ENCODE measurements at places on chromosomes 1 and 21. TPM values are rescaled to one million over a fixed set of nuclear protein-coding genes. Genes with fewer than 3 reads are reported as not detected.

DNA sequence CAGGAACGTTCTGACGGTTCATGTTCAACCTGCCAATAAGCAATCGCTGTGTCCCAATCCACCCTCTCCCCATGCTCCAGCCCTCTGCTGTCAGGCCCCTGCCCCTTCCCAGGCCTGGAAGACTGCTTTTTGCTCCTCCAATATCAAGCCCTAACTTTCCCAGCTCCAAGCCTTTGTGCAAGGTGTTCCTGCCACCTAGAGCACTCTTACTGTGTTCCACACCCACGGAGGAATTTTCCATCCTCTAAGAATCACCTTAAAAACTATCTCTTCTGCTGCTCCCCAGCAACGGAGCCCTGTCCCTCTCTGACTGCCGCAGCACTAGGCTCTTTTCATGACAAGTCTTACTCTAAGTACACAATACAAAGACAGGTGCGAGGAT, 657.9 kb downstream of the AJAP1 start:
- DNase-seq, result no peak

DNA sequence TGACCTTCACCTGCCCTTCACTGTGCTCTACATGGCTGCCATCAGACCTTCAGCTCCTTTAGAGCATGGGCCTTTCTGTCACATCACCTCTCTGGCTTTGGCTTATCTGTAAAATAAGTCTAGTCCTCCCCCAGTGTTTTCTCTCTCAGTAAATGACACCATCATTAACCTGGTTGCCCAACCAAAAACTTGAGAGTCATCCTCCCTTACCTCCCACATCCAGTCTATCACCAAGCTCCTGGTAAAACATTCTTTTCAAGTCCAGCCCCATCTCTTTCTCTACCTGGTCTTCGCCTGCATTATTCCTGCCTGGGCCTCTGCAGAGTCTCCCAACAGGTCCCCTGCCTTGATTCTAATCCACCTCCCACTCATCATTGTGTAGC, 13.1 kb downstream of the SLC26A9 start:
- DNase-seq, result no peak

GRCh38 chr1:235972311-235972689, 92.6 kb downstream of the NID1 start:
- DNase-seq, result no peak

DNA sequence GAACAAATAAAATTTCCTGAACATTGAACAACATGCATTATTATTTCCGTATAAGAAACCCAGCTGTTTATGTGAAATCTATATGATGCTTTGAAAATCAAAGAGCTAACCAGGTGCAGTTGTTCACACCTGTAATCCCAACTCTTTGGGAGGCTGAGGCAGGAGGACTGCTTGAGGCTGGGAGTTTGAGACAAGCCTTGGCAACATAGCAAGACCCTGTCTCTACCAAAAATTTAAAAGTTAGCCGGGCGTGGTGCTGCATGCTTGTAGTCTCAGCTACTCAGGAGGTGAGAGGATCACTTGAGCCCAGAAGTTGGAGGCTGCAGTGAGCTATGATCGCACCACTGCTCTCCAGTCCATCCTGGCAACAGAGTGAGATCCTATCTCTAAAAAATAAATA, 4.8 kb upstream of the ZNF281 start:
- no peak for DNase-seq

- DNase-seq, result no peak
Measured at GRCh38 chr1:227789084-227790033, 26.1 kb upstream of the PRSS38 start.

- no peak for DNase-seq
Measured at GRCh38 chr1:246678816-246679793, 45.1 kb upstream of the SCCPDH start.

GRCh38 chr21:34158866-34159835, 85.8 kb downstream of the MRPS6 start:
- DNase-seq, result no peak

GRCh38 chr1:228903434-228904071, 168.3 kb downstream of the RHOU start:
- no peak for DNase-seq

DNA sequence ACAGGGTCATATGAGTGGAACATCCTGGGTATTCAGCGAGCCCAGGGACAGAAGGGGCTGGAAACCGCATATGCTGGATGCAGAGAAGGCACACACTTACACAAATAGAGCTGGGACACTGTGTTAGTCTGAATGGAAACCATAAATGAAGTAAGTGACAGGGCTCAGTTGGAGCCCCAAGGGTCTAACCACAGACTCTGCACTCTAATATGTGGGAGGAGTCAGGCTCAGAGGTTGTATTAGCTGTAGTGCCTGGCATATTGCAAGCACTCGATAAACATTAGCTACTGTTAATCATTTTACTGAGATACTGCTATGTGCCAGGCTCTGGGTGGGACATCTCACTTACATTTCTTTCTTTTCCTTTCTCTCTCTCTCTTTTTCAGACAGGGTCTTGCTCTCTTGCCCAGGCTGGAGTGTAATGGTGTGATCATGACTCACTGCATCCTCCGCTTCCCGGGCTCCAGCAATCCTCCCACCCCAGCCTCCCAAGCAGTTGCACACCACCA, 6.5 kb upstream of the OLIG1 start:
- DNase-seq, result no peak

DNA sequence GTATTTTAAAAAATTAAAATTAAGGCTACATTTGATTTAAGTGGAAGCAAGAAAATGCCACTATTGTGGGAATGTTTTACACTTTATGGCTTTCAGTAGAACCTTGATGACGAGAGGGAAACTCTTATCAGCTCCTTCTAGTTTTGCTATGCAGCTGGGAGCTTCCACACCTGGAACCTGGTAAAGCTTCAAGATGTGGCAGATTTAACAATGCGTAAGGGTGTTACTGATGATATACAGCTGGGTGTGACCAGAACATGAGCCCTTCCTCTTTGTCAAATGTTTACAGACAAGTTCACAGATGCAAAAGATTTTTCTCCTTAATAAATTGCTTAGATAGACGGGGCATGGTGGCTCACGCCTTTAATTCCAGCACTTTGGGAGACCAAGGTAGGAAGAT, 20.3 kb downstream of the TTC13 start:
- DNase-seq, result no peak

GRCh38 chr1:222896630-222897526, 82.0 kb downstream of the DISP1 start:
- no peak for DNase-seq

GRCh38 chr1:158506369-158506987, 34.5 kb downstream of the OR10R2 start:
- peak; percentile 10 for DNase-seq

ICOSLG gene
- total RNA-seq, result 1.6 TPM

KRTAP6-1 gene
- not detected for total RNA-seq

SYT14 gene
- total RNA-seq, result not detected

IVL gene
- not detected for total RNA-seq

NBPF11 gene
- 6.9 TPM for total RNA-seq

PGBD5 gene
- total RNA-seq, result not detected

TMPRSS2 gene
- total RNA-seq, result not detected

LIN28A gene
- not detected for total RNA-seq

RHD gene
- not detected for total RNA-seq

C1QA gene
- total RNA-seq, result 0.22 TPM

MCOLN2 gene
- total RNA-seq, result 110 TPM

ADCY10 gene
- 0.09 TPM for total RNA-seq

SLFNL1 gene
- not detected for total RNA-seq

FAM72B gene
- total RNA-seq, result 15.2 TPM

DRAM2 gene
- 27.8 TPM for total RNA-seq
